NCI-H1092 (cell line): ENCODE measurements at places on chromosomes 5 and 9.

- DNase-seq = no peak
These were observed 6.0 kb downstream of the NRARP start for GRCh38 chr9:137295849-137296669.

- DNase-seq = no peak
These were observed 437.0 kb downstream of the PIK3R1 start for GRCh38 chr5:68652534-68652965.

- DNase-seq = no peak
These were observed 5.2 kb upstream of the TLE1 start for GRCh38 chr9:81694541-81694940.

GRCh38 chr9:107067739-107068416 lies 204.9 kb downstream of the ZNF462 start:
- no peak for DNase-seq

DNA sequence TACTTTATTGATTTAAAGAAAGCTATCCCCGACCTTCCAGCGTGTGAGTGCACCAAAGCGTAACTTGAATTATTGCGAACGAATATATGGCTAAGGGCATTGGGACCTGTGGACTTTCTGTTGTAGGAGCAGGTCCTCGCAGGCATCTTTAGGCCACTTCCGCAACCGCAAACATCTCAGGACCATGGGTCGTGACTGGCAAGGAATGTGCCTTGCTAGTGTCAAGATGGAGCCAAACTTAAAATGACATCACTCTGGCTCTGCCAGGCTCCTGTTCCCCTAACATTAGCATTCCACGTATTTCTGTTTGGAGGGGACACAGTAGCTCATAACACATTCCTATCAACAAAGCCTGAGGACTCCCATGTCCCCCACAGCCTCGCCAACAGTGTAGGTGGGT lies 44.1 kb upstream of the OLFM1 start:
- no peak for DNase-seq

DNA sequence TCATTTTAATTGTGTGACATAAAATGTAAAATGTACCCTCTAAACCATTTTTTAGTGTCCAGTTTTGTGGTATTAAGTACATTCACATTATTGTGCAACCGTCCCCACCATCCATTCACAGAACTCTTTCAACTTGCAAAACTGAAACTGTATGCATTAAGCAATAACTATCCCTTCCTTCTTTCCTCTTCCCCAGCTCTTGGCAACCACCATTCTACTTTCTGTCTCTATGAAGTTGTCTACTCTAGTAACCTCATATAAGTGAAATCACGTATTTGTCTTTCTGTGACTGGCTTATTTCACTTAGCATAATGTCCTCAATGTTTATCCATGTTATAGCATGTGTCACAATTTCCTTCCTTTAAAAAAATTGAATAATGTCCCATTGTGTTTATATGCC lies 142.4 kb downstream of the C9orf152 start:
- no peak for DNase-seq

DNA sequence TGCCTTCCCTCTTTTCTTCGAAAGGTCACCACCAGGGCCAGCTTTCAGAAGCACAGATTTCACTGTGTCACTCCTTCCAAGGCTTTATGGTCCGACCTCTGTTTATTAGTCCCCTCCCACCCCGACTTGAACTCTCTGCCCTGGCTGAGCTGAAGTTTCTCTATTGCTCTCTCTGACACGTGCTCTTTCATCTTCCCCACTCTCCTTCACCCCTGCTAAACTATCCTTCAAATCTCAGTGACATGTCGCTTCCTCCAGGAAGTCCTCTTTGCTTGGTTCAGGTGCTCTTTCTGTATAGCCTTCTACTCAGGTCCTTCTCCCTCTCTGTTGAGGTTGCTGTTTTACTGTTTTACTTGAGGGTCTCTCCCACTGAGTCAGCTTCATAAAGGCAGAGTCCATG lies 64.4 kb downstream of the ARHGEF37 start:
- no peak for DNase-seq

DNA sequence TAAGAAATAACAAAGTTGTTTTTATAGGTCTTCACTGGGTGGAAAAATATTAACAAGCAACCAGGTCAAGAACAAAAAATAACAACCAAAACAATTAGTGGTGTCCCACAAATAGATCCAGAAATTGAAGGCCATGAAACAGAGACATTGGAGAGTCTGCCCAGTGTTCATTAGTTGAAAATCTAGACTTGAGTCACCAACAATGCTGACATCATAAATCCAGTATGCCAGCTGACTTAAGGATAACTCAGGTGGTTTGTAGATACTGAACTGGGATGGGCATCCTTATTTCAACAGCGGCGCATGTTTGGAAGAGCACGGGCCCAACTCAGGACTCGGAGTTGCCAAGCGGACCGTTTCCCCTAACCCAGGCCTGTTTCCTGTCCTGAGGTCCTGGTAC lies 80.7 kb upstream of the TNFAIP8 start:
- DNase-seq = no peak

GRCh38 chr9:68733021-68733405 lies 28.0 kb downstream of the PIP5K1B start:
- no peak for DNase-seq

- DNase-seq = no peak
These were observed 85.8 kb upstream of the ALDH1A1 start for GRCh38 chr9:73038613-73039012.

- no peak for DNase-seq
These were observed 115.2 kb downstream of the PRDM6 start for GRCh38 chr5:123204251-123204650.

GRCh38 chr9:115106001-115106400 lies 12.0 kb downstream of the TNC start:
- no peak for DNase-seq

DNA sequence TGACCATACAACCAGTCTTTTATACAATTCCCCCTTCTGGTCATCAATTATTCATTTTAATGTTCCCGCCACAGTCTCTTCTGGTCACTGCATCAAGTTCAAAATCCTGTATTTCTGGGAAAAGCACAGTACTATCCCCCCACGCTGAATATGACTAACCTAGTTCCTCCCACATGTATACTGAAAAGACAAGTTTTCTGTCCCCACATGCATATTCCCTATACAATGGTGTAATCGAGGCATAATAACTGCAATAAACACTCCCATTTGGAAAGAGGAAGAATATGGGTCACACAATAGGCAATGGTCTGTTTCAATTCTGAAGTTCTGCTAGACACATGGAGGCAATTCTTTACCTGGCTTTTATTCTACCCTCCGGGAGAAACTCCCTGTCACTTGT lies 344.9 kb downstream of the EFNA5 start:
- DNase-seq = no peak

DNA sequence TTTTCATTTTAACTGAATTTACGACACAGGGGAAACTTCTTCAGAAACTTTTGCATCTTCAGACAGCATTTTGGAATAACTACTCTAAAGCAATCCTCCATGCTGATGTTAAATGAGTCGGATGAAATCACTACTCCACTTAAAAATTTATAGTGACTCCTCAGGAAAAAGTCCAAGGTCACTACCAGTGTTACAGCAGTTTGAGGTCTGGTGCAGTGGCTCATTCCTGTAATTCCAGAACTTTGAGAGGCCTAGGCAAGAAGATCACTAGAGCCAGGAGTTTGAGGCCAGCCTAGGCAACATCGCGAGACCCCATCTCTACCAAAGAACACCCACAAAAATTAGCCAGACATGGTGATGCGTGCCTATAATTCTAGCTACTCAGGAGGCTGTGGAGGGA lies 5.9 kb upstream of the GAS1 start:
- no peak for DNase-seq

DNA sequence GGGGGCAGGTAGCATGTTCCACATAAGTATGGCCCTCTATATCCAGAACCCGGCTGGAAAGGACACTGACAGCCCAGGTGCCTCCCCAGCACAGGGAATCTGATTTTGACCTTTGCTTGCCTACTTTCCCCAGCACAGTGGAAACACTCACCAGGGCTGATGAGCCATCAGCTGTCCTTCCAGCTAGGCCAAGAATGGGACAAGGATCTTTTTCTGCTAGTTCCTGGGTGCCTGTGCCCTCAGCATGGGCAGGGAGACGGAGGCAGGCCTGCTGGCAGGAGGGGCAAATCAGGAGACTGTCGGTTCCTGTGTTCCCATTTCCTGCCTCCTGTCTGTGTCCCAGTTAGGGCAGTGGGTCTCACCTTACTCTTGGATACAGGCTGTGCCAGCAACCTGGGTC lies 1.1 kb downstream of the CYFIP2 start:
- DNase-seq = no peak

GRCh38 chr9:127277099-127277498 lies 12.5 kb downstream of the GARNL3 start:
- no peak for DNase-seq

DNA sequence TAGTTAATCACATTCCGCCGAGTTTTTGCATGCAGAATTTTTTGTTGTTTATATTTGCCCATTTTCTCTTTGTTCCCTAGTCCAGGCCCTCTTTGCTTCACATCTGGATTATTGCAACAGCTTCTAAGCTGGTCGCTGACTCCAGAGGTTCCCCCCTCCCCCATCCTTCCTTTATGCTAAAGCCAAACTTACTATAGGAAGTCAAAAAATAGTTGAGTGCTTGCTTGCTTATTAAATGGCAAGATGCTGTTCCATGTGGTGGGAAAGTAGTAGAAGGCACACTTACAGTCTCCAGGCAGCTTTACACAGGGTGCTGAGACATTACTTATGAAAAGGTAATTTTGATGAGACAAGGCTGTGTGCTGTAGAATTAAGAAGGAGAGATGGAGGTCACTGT lies 1.3 kb downstream of the ZBTB34 start:
- no peak for DNase-seq

DNA sequence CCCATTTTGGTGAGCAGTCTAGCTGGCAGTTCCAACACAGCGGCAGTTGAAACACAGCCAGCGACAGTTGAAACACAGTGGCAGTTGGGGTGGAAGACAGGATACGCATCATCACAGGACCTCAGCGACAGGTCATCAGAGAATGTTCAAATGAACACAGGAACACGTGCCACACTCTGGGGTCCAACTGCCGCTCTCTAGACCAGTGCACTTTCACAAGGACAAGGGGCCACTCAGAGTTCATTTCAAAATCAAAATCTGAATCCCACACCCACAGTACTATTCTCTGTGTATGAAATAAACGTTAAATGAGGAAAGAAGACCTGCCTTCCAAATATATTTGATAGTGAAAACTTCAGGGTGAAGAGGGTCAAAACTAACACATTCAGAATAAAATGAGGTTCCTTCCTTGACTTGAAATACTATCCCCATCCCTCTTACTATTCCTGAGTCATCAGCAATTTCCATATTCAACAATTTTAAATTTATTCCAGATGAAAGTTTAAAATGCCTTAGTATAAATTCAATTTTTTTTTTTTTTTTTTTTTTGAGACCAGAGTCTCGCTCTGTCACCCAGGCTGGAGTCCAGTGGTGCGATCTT lies 53.0 kb upstream of the SIMC1 start:
- DNase-seq = no peak

- no peak for DNase-seq
These were observed 63.1 kb downstream of the MTMR12 start for GRCh38 chr5:32249668-32250067.

GRCh38 chr5:24850926-24851486 lies 206.2 kb upstream of the CDH10 start:
- DNase-seq = no peak

DNA sequence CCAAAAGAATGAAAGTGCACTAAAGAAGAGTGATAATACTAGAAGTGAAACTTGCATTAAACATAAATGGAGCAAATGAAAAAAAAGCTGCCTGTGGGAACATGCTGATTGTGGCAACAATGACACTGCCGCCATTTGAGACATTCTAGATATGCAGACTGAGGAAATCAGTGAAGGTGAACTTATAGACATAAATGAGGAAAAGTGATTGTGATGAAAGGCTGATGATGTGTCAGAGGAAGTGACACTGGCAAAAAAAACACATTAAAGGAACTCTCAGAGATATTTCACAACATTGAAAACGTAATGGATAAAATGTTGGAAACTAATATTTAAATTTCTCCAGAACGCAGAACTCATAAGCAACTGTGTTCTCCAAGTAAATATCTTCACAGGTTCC lies 1.2 kb downstream of the ERCC8 start:
- DNase-seq = no peak

DNA sequence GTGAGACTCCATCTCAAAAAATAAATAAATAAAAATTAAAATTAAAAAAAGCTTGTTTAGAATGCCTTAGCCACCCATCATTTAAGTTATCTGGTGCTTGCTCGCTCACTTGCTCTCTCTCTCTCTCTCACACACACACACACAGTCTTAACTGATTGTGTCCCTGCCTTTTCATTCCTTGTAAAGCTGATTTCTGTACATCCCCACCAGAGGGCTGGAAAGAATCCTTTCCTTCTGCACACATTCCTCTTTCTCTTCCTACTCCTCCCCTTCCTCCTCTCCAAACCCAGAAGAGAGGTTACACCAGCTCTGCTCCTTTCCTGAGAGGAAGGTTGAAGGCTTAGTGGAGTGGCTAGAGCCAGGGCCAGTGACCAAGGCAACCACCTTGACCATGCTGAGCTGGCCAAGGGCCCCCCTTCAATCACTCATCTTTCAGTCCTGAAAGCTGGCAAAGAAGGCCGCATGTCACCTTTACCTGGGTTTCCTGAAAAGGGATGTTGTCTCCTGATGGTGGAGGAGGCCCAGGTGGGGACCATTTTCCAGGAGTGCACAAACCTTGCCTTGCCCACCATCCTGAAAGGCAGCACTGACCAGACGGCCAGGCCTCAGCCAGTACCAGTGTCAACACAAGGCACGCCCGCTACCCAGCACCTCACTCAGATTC lies 25.6 kb downstream of the STK10 start:
- no peak for DNase-seq

- no peak for DNase-seq
These were observed 68.6 kb upstream of the MAST4 start for GRCh38 chr5:66527478-66528035.

GRCh38 chr5:29077451-29077850 lies 2039.1 kb upstream of the CDH9 start:
- no peak for DNase-seq

- DNase-seq = peak; percentile 22
These were observed 456.6 kb downstream of the RAB3C start for GRCh38 chr5:59039296-59040023.

GRCh38 chr5:168528521-168529373 lies at the start of gene FBLL1:
Gene FBLL1 (plus strand): TSS chr5:168529305. CDS start chr5:168529505, 200 bp downstream.
- peak; percentile 44 for DNase-seq

GRCh38 chr5:80229902-80230255 lies 26.0 kb downstream of the SERINC5 start:
- no peak for DNase-seq

DNA sequence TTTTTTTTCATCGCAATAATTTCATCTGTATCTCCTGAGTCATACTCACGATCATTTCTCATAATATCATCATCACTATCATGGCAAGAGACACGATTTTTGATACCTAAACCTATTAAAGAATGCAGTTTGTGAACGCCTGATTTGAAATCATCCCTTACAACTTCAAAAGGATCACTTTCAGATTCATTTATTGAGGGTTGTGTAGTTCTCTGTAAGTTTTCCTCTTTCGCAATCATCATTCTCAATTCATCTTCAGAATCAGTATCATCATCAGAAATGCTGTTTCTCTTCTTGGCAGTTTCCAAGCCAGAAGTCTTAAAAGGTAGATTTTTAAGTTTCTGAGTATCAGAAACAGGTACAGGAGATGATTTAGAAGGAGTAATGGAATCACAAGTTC lies 9.7 kb downstream of the NOL8 start:
- no peak for DNase-seq

- DNase-seq = no peak
These were observed 97.3 kb upstream of the ADAMTS16 start for GRCh38 chr5:5042806-5043205.
